ENCODE measurements at places on chromosomes 16 and 17.

GRCh38 chr17:42969001-42969581, 4.8 kb upstream of the AARSD1 start:
- no peak for DNase-seq

DNA sequence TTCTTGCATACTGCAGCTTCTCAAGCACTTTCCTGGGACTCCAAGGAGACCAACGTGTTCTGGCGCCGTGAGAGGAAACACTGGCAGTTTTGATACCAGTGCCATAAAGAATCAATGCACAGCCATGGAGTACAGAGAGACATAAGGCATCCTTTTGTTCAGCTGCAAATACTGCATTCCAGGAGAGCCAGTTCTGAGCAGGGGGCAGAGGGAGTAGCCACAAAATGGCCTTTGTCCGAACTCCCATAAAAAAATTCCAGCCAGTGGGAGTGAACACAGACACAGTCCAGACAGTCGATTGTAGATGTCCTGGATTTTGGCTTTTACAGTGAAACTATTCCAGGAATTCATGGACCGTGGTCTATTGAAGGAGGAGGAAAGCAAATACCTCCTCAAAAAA, 36.2 kb upstream of the TEKT3 start:
- DNase-seq, result no peak

DNA sequence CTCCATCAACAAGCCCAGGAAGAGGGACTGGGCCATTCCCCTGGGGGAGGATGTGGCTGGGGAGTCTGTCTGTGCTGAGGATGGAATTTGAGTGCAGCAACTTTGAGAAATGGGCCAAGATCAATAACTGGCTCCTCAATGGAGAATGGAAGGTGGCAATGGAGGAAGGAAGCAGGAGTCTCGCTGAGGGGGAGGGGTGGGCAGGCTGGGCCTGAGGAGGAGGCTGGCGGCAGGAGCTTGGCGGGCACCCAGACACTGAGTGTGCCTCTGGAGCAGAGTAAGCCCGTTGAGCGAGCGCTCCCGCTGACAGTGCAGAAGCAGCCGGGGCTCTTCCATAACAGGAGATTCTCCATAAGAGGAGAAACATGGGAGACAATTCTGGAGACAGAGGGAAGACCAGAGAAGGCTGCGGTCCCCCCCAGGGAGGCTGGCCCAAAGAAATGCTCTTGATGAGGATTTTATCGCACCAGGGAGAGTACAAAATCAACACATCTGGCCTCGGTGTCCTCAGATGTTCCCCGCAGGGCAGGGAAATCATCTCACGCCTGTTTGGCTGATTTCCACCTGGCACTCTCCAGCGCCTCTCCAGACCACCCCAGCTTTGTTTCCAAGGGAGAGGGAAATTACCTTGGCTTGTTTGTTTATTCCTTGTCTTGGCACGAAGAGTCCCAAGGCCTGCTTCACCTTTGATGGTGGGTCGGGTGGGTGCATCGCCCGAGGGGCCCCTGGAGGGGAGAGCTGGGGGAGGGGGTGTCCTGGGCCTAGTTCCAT, 2.8 kb upstream of the MMP15 start:
- DNase-seq, result no peak

DNA sequence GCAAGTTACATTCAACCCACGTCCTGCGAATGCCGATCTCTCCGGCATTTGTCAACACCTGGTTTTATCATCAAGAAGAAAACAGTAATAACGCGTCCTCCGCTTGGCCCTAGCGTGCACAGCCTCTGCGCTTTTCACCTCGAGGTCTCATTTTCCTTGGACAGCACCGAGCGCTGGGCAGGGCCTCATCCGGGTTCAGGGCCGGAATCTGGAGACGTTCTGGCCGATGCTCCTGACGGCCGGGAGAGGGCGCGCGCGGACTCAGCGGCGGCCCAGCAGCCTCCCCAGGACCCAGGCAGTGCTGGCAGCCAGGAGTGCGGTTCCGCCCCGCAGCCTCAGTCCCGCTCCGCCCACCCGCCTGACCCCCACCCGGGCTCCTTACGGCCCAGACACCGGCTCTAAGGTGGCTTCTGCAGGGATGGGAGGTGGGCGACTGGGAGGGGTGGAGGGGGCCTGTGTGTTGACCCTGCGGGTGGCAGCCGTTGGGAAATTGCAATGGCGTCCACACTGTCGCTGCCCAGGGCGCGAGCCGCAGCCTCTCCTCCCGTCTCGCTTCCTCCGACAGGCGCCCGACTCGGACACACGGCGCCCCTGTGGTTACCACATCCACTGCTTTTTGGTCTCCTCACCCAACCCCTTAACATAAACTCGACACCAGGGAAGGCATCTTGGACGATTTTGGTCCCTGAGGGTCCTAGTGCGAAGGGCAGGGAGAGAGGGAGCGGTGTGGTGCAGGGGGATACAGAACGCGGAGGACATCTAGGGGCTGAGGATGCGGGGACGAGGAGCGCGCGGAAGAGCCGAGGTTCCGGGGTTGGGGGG, 7.4 kb upstream of the FLYWCH1 start:
- peak; percentile 91 for DNase-seq

GRCh38 chr17:17345294-17345597, 42.1 kb downstream of the NT5M start:
- DNase-seq, result no peak

- DNase-seq, result no peak
These were observed 190.9 kb upstream of the GSE1 start for GRCh38 chr16:85422196-85422631.

DNA sequence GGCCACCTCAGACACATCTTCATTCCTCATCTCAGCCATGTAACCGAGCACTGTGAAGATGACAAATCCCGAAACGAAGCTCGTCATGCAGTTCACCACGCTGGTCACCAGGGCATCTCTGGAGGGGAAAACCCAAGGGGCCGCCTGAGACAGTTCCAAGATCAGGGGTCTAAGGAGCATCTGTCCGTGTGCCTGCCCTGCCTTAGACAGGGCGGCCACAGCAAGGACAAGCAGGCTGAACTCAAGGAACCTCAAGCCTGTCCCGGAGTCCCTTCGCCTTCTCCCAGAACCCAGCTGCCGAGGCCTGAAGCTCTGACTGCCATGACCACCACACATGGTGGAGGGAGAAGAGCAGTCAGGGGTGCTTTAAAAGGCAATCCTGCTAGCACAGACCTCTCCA, 22.7 kb downstream of the SLC6A4 start:
- DNase-seq, result peak; percentile 79

DNA sequence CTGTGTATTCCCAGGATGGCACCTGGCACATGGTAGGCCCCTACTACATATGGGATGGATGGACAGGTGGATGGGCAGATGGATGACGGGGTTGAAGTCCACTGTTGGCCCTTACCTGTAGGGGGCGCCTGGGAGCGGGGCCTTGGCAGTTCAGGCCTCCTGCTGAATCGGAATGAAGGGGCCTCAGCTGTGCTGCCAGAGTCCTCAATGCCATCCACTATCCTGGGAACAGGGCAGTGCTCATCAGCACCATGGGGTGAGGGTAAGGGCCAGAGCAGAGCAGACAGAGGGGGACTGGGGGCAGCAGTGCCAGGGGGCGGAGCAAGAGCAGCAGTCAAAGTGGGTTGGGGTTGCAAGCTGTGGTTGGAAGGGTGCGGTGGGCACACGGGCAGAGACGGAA, 8.3 kb upstream of the RAB5C start:
- peak; percentile 70 for DNase-seq

DNA sequence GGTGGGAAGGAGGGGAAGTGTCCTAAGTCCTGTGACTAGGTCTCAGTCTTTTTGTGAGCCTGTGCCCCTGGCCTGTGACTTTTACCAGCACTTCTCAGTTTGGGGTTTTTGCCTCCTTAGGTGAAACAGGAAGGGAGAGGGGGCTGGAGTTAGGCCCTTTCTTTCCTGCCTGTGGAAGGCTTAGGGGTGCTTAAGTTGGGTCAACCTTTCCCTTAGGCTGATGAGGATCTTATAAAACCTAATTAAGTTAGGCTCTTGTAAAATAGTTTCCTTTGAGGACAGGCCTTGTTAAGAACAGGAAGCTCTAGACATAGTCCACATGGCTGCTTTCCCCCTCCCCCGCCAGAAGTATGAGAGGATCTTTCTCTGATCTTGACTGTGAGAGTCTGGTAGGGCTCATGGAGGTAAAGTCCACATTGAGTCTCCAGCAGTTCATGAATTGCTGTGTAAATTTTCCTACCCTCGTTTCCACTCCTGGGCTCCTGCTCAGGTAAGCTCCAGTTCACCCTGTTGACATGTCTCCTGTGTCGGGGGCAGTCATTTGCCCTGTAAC, 17.0 kb upstream of the DNASE1 start:
- no peak for DNase-seq

DNA sequence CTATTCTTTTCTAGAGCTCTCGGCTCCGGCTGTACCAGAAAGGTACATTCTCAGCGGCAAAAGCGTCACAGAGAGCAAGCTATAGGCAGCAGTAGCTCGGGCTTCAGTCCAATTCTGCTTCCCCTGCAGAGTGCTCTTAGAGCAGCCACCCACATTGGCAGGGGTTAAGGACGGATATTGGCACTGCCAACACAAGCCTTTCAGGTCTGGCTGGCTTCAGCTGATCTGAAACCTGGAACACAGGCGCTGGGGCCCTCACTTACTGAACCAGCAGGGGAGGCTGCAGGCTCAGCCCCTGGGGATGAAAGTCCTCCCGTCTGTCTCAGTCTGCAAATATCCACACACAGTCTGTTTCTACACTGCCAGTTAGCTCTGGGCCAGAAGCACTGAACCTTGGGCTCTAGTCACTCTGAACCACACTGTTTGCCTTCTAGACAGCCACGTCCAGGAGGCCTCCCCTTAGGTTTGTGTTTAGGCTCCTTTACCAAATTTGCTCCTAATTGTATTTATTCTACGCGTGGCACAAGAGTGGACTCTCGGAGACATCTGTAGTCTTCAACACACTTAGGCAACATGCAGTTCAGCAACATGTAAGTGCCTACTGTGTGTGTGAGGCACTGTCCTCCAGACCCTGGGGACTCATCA, 40.1 kb downstream of the HIC1 start:
- DNase-seq, result no peak

DNA sequence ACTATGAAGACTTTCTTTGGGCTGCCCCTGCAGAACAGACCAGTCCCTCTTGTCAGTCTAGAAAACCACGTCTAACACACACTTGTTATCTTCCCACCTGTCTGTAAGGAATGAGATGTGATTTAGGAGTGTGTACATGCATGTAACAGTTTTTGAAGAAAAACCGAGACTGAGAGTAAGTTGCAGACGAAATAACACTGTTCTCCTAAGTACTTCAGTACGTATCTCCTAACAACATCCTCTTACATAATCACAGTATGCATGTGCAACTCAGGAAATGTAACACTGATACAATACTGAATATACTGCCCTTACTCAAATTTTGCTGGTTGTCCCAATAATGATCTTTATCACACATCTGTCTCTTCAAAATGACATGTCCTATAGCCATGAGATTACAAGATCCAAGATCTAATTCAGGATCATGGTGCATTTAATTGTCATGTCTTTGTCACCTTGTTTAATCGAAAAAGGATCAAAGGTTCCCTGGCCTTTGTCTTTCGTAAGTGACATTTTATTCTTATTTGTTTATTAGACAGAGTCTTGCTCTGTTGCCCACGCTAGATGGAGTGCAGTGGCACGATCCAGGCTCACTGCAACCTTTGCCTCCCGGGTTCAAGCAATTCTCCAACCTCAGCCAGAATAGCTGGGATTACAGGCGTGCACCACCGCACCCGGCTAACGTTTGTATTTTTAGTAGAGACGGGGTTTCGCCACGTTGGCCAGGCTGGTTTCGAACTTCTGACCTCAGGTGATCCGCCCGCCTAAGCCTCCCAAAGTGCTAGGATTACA, 25.6 kb downstream of the CREBBP start:
- no peak for DNase-seq

GRCh38 chr17:19738757-19739156, 9.3 kb downstream of the ALDH3A1 start:
- no peak for DNase-seq

GRCh38 chr16:77785373-77785764, 3.0 kb upstream of the VAT1L start:
- DNase-seq, result no peak

DNA sequence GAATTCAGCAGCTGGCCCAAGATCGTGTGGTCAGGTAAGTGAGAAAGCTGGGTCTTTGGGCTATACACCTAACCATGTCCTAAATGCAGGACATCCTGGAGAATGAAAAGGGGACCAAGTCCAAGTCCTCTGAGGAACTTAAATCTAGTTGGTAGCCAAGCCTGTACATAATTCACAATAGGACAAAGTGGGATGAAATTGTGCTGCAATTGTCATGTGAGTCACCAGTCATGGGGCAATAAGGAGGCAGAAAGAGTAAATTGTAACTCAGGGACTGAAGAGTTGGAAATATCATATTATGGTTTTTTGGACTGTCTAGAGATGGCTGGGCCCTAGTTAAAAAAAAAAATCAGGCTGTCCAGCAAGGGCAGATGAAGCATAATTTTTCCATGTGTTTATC, 202.6 kb downstream of the CYLD start:
- DNase-seq, result no peak

DNA sequence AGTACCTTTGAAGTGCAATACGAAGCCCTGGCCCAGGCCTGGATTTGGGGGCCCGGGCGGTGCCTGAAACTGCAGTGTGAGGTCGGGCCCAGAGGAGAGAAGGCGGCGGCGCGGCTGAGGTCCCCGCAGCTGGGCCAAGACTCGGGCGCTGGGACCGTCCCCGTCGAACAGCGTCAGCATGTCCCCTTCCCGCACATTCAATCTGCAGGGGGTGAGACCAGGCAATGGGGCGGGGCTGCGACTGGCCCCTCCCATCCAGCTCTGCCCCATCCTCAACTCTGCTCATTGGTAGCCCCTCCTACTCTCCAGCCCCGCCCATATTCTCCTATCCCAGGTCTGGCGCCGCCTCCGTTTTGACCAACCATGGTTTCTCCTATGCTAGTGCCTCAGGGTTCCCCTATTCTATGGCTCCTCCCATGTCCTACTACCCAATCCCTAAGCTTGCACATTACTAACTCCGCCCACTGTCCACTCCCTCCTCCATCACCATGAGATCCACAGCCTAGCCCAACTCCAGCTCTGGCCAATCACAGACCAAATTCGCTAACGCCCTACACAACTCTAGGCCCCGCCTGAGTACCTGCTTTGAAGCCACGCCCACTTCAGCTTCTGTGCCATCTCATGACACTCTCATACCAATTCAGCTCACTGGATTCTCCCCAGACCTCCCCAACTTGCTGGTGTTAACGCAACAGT, 14.4 kb upstream of the CDIPT start:
- peak; percentile 82 for DNase-seq

DNA sequence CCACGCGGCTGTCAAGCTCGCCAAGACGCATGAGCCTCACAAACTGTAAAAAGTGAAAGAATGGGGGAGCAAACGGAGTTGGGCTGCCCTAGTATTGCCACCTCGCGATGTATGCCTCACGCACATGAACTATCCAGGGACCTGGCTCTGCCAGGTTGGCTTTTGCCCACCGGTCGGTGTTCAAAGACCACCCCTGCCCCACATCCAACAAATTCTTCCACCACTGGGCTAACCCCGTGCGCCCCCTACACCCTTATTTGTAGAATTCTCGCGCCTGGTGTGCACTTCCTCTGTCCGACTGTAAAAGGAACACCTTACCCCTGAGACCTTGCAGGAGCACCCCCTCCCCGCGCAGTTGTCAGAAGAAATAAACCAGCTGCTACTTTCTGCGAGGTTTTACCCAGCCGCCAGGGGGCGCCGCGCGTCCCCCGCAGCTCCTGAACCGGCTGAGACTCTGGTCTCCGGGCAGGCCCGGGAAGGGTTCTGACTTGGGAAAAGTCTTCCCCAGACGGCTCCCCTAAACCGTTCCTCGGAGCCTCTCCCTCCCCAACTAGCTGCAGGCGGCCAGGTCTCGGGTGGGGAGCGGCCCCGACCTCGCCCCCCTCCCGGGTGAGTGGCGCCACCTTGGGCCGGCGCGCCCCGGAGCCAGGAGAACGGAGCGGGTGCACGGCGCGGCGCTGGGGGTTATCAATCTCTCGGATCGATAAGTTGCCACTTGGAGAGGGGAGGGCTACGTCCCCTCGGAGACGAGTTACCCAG, 1.7 kb upstream of the ZNF423 start:
- peak; percentile 83 for DNase-seq
